ENCODE measurements at places on chromosomes 1 and 21. TPM values are rescaled to one million over a fixed set of nuclear protein-coding genes. Genes with fewer than 3 reads are reported as not detected.
A peak's percentile ranks its signal among the peaks of the same experiment; 100 is the strongest.

DNA sequence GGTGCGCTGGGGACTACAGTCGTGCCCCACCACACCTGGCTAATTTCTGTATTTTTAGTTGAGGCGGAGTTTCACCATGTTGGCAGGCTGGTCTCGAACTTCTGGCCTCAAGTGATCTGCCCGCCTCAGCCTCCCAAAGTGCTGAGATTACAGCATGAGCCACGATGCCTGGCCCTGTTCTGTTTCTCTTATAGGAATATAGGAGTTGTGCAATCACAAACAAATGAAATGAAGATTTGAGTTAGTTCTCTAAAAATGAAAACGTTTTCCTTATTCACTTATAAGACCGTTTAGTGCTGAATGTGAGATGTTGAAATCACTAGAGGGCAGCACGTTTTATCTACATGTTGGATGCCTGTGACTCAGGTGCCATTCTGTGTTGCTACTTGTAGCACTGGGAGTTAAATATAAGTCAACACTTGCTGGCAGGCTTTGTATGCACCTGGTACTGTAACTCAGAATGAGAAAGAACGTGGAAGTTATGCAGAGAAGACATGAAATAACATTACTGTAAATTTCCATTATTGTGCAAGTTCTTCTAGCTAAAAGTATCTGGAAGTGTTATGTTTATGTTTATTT is 45.8 kb downstream of the MIGA1 start:
- peaks cover 21% of the 10 kb centered on the region for H3K4me1 ChIP-seq
- DNase-seq, result no peak
- no peak overlapping the region for H3K27ac ChIP-seq
- H3K4me3 ChIP-seq, result no peak overlapping the region

The GSTM1 gene
- 299 TPM for total RNA-seq

DNA sequence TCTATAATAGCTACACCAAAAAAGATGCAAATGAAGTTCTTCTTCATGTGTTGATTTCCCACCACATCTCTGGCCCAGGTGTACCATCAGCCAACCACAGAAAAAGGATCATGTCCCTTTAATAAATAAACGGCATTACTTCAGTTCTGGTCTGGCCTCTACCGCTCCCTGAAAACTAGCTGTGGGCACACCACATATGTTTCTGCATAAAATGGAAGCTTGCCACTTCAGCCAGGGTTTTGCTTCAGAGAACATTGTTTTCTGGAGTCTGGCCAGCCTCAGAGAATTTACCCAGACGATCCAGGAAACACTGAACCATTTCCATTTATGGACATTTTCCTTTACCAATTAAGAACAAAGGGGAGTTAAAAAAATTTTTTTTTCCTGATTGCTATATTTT is 5.8 kb upstream of the LAMC2 start:
- H3K4me3 ChIP-seq, result no peak overlapping the region
- peak overlapping the region; percentile 70 for H3K27ac ChIP-seq
- H3K4me1 ChIP-seq, result peaks cover 15% of the 10 kb centered on the region
- no peak for DNase-seq
- no peaks in the 10 kb centered on the region for H3K27me3 ChIP-seq

- H3K36me3 ChIP-seq, result no peaks in the 10 kb centered on the region
- H3K27ac ChIP-seq, result no peak overlapping the region
- no peaks in the 10 kb centered on the region for H3K27me3 ChIP-seq
- H3K4me1 ChIP-seq, result no peaks in the 10 kb centered on the region
- H3K4me3 ChIP-seq, result no peak overlapping the region
Observed at GRCh38 chr1:29094954-29095353, 28.7 kb downstream of the TMEM200B start.
